GF-D8 (cell line): ENCODE measurements at places on chromosomes 11 and 22.
A peak's percentile ranks its signal among the peaks of the same experiment; 100 is the strongest.

DNA sequence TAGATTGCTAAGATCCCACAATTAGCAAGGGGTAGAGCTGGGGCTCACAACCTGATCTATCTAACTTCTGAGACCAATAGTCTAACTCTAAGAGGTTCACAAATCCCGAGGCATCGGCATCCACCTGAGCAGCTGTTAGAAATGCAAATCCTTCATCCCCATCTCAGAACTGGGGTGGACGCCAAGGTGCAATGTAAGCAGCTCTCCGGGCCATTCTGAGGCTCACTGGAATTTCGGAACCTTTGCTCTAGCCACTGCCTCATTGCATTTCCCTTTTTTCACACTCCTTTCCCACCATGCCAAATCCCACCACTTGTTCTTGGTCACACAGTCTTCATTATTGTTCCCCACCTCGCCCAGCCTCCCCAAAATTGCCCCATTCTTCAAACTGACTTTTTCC is 29.8 kb downstream of the MAML2 start:
- no peak for DNase-seq

DNA sequence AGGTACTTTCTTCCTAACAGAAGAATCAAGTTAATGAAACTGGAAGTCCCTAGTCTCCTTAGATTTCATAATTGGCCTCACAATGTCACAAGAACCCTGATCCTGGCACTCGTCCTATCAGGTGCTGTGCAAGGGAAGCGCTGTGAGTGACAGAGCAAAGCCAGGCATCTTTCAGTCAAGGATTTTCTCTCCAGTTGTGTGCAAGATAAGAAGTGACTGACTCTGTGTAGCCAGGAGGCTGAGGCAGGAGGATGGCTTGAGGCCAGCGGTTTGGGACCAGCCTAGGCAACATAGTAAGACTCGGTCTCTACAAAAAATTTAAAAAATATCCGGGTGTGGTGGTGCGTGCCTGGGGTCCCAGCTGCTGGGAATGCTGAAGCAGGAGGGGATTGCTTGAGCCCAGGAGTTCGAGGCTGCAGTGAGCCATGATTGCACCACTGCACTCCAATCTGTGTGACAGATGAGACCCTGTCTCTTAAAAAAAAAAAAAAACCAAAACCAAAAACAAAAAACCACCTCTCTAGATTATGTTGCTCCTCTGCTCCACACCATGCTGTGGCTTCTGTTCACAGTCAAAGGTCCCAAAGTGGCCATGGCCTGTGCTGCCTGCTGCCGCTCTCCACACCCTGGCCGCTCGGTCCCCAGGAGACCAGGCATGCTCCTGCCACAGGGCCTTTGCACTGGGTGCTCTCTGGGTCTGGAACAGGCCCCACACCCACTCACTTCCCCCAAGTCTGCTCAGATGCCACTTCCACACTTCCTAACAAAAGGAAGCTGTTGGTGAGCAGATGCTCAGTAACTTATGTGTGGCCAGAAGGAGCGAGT is 54.2 kb upstream of the CLDN5 start:
- DNase-seq = no peak

DNA sequence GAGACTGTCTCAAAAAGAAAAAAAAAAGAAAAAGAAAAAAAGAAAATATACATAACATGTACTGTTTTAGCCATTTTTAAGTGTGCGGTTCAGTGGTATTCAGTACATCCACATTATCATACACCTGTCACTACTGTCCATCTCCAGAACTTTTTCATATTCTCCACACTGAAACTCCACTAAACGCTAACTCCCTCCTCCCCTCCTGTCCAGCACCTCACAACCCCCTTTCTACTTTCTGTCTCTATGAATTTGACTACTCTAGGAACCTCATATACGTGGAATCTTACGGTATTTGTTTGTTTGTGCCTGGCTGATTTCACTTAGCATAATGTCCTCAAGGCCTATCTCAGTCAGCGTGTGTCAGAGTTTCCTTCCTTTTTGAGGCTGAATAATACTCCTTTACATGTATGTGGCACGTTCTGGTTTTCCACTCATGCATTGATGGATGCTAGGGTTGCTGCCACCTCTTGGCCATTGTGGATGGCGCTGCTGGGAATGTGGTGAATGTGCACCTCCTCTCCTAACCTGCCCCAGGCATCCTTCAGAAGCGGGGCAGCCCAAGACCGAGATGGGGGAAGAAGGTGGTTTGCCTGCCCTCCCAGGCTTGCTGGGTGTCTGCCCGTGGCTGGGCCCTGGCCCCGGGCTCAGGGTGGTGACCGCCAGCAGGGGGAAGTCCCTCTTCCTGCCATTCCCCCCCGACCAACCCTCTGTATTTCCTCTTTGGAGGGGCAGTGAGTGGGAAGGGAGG is 60.5 kb downstream of the BCR start:
- DNase-seq = no peak

DNA sequence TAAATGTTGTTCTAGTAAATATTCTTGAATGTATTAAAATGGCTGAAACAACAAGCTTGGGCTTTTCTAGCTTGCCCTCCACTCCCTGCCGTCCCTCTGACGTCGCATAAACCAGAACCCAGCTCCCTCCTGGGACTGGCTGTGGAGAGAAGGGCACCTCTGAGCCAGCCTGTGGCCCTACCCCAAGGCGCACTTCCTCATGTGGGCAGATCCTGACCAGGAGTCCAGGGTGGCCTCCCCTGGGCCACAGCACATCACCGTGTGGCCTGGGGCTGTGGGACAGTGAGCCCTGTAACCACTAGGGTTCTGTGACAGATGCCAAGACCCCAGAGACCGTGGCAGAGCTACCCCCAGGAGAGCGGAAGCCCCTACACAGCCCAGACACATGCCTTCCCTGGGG is 10.2 kb upstream of the ADORA2A start:
- DNase-seq = no peak

DNA sequence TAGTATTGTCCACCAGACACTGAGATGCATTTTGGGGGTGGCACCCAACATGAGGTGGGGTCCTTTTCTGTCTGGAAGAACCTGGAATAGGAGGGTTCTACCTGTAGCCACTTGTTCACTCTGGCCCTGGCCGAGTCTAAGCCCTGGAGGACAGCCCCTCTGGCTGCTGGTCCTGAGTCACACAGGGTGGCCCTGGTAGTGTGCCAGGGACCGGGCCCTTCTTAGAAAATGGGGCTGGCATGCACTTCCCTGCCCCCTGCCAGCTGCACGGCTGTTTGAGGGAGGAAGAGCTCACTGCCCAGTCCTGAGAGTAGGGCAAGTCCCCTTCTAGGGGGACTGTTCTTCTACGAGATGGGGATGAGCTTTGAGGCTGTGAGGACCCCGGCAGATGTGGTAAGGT is 2.2 kb downstream of the PLCB3 start:
- no peak for DNase-seq

DNA sequence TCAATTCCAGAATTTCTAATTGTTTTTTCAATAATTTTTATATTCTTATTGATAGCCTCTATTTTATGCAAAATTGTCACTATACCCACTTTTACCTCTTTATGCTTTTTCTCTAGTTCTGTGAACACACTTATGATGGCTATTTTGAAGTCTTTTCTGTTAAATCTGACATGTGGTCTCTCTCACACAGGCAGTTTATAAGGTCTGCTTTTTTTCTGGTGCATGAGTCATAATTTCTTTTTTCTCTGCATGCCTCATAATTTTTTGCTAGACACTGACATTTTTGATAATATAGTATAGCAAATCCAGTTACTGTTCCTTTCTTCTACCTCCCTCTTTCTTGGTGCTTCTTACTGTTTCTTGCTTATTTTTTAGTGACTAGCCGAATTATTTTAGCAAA is 36.0 kb downstream of the ZBTB44 start:
- DNase-seq = no peak

DNA sequence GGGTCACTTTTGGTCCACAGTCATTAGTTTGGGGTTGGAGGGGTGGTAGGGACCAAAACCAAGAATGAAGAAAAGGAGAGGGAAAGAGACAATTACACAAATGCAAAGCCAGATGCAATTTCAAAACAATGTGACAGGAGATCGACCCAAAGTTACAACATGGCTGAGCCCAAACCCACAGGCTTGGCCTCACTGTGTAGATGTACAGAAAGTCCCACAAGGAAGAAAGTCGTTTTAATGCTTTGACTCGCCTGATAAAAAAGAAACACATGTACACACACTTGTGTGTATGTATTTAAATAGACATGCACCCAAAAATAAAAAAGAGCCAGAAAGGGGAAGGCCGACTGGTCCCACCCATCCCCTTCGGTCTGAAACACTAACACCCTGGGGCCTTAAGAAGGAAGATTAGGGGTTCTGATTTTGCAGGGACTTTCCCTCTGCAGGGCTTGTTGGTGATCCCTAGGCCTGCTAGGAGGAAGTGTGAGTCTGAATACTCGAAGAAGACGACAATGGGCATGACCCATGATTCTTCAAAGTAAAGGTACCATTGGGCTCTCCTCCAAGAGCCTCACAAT is 104.1 kb downstream of the ETS1 start:
- no peak for DNase-seq

DNA sequence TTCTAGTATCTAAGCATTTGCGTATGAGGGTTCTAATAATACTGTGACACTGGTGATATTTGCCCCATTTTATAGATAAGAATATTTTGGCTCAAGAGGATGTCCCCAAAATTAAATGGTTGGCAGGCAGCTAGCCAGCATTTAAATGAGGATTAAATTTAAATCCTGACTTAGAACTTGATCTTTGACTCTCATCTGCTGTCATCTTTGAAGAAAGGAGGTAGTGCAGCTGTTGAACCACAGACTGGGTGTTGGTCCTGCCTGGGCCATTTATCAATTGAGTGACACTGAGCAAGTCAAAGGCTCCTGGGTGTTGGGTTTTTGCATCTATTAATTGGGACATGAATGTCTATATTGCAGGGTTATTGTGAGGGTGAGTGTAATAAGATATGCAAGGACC is 112.3 kb downstream of the INSC start:
- no peak for DNase-seq

- DNase-seq = no peak
Measured at GRCh38 chr11:112513417-112513816, 252.8 kb upstream of the PLET1 start.

DNA sequence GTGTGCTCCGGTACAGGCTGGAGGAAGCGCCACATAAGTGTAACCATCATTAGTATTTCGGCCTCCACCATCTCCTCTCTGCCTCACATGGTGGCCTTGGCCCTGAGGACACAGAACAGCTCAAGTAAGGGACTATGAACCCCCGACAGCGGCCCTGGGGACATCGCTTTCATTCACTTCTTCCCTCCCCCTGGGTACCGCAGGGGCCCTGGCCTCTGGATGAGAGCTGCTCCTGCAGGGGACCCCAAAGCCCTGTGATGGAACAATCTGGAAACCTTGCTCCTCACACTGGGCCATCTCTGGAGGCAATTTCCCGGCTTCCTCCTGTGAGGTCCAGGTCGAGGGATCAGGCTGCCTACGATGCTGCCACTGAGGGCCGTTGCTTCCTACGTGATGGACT is 565.5 kb downstream of the BRD1 start:
- DNase-seq = no peak

DNA sequence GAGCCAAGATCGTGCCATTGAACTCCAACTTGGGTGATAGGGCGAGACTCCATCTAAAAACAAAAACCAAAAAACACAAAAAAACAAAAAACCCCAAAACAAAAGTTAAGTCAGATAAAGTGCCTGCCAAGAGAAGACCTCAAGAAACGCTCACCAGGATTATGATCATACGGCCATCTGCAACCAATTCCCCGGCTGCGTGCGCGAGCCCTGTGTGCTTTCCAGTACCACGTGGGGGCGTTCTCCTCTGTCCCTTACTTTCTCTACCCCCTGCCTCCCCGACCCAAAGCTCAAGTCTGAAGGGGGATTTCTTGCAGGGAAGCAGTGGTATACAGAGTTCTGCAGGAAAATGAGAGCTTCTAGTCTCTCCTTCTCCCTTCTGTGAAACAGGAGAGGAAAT is 10.5 kb upstream of the RPS19BP1 start:
- no peak for DNase-seq

DNA sequence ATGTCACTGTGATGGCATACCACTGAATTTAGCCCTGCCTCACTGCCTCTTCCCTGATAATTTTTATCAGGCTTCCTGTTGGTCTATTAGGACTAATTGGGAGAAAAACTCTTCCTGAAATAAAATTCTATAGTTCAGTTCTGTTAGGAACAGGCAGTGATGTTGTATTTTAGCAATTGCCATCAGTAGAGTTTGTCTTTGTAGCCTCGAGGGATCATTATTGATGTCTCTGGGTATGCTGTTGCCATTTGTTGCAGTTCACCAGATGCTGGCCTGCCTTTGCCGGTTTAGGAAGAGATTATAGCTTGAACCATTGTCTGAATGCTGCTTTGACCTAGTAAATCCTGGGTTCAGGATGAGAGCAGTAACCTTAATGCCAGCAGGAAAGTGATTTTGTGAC is 41.0 kb downstream of the KDM2A start:
- DNase-seq = no peak

- DNase-seq = peak; percentile 62
Measured at GRCh38 chr22:20509344-20510047, 2.1 kb downstream of the MED15 start.

DNA sequence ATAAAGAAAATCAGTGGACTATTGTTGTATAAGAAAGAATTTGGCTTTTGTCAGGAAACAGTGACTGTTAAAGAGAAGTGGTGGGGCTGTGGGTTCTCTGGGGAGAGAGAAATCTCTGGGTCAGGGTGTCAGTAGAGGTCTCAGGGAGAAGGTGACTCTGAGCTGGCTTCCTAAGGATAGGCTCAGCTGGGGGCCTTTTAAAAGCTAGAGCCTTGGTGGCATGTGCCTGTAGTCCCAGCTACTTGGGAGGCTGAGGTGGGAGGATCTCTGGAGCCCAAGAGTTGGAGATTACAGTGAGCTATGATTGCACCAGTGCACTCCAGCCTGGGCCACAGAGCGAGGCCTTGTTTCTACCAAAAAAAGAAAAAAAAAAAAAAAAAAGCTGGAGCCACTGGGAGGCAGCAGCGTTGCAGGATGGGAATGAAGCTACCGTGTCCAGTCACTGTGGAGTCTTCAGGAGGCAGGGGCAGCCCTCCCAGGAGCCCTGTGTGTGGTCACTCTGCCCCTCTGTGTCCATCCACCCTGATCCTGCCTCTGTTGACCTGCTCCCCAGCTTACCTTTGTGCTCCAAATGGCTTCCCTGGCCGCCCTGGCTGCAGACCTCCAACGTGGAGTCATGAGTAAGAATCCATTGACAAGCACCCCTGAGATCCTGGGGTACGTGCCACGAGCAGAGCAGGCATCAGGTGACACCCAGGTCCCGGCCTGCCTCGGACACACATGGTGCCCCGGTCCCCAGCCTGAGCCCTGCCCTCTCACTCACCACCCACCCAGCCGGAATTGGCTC is 5.4 kb upstream of the MIF start:
- DNase-seq = no peak

GRCh38 chr11:72759468-72759985 is 7.3 kb upstream of the ARAP1 start:
- DNase-seq = no peak

GRCh38 chr11:36009473-36009872 is 65.6 kb downstream of the LDLRAD3 start:
- DNase-seq = no peak
